ENCODE measurements at places on chromosomes 12 and 14. TPM values are rescaled to one million over a fixed set of nuclear protein-coding genes. Genes with fewer than 3 reads are reported as not detected.

DNA sequence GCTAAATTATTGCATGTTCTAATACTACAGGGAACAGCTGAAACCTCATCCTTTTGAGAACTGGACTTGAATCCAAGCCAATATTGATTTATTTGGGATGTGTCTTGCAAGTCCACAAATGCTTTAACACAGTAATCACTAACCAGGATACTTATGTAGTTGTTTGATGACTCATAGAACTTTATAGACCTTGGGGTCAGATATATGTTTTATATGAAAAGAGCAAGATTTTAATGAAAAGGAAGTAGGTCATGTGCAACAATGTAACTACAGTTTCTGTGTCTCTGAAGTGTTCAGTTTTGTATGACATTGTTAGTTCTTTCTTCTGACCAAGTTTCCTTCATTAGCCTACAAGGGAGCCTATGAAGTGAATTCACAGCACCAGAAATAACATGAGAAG is 352.0 kb downstream of the ZFP36L1 start:
- no peak overlapping the region for H3K4me3 ChIP-seq
- no peaks in the 10 kb centered on the region for H3K4me1 ChIP-seq
- no peak for DNase-seq
- peaks cover 5% of the 10 kb centered on the region for H3K36me3 ChIP-seq

The RNASE2 gene
- total RNA-seq, result 1.2 TPM

DNA sequence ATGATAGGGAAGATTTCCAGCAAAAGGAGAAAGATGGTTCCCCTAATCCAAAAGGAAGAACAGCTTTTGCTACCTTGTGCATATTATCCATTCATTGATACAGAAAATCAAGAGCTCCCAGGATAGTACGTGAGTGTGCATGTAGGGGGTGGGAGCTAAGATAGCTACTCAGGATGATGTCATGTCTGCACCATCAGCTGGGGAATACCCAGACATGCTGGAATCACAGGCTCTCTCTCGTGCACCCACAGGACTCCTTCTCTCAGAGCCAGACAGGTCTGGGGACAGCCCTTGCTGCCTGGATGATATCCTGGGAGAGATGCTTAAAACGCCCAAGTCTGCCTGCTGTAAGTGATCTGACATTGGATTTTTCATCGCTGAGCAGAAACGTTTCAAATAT is 38.9 kb downstream of the FOXN3 start:
- peaks cover 16% of the 10 kb centered on the region for H3K4me1 ChIP-seq
- no peaks in the 10 kb centered on the region for H3K36me3 ChIP-seq
- H3K4me3 ChIP-seq, result no peak overlapping the region
- no peaks in the 10 kb centered on the region for H3K27me3 ChIP-seq

The KCNC2 gene
- total RNA-seq, result not detected

DNA sequence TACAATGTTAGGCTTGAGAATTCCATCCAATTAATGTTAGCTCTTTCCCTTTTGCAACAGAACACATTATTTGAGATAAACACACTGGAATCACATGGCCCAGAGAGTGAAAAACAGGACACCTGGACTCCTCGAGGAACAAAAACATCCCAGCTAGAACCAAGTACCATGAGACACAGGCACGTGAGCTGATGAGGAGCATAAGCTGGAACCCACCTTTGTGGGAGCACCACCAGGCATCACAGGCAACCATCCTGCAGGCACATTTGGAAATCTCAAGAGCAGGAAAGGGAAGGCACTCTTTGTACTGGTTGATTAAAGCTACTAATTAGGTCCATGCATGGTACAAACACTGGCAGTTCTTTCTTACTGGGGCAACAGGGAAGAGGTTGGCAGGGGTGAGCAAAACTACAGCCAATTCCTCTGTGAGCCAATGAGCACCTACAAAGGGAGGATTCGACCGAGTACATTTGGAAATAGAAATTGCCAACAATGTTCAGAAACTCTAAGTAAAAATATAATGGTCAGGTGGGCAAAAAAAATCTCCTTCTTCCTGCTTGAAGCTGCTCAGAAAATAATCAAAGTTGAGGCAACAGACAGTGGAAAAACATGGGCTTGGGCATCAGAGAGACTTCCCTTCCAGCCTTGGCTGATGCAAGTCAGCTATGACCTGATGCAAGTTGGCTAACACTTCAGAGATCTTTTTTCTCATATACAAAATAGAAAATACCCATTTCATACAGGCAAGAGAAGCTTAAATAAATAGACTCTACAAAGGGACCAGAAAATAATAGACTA is 216.7 kb downstream of the NUAK1 start:
- no peak for DNase-seq
- H3K36me3 ChIP-seq, result no peaks in the 10 kb centered on the region
- peaks cover 13% of the 10 kb centered on the region for H3K27me3 ChIP-seq
- H3K27ac ChIP-seq, result no peak overlapping the region

- H3K4me1 ChIP-seq, result no peaks in the 10 kb centered on the region
- no peaks in the 10 kb centered on the region for H3K27me3 ChIP-seq
- H3K4me3 ChIP-seq, result peak overlapping the region; percentile 63
- no peak overlapping the region for H3K27ac ChIP-seq
Measured at GRCh38 chr14:75811872-75812499, 150.9 kb downstream of the TTLL5 start.

DNA sequence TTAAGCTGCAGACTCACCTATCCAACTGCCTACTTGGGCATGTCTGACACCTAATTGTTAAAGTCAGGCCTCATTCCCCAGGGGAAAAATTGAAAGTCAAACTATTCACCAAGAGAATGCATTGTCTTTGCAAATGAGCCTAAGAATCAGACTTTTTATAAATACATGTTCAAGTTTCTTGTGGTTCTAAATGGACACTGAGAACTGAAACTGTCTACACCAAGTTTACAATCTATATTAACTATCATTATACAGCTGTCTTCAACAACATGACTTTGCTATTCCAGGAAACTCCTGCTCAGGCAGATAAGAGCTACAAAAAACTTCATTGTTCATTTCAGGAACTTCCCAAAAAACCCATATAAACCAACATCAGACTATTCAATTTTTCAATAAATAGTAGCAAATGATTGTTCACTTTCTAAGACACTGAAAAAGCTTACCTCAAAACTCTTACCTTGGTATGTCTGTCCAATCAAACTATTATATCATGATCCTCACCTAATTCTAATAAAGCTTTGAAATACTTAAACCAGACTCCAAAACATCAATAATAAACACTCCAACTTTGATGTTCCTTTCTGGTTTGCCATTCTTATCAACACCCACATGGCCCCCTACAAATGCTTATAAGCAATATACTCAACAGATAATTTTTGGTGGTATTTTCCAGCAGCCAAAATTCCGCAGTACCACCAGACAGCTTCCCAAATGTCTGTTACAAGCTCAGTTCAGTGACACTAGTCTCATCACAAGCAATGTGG is 24.2 kb downstream of the CDK17 start:
- H3K4me1 ChIP-seq, result peaks cover 60% of the 10 kb centered on the region
- H3K36me3 ChIP-seq, result no peaks in the 10 kb centered on the region
- no peaks in the 10 kb centered on the region for H3K27me3 ChIP-seq
- peak overlapping the region; percentile 93 for H3K27ac ChIP-seq
- peak overlapping the region; percentile 43 for H3K4me3 ChIP-seq
- DNase-seq, result no peak

The ADAM21 gene
- not detected for total RNA-seq

All from T-helper 17 cell (primary cell).